ENCODE measurements at places on chromosomes 1 and 21. TPM values are rescaled to one million over a fixed set of nuclear protein-coding genes. Genes with fewer than 3 reads are reported as not detected.

DNA sequence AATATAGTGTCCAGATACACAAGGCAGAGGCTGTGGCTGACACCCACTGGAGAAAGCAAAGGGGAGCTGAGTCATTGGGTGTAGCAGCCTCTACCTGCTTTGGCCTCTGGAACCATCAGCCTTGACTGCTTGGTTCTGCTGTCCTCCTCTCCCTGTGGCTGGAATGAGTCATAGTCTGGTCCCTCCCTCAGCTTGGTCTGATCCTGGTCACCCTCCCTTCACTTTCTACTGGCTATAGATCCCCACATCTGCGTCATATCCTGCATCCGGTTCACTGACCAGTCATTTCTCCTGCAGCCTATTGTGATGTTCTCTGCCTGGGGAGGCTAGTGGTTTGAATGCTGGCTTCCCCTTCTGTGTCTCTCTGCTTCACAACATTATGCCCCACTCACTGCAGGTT lies 372.8 kb upstream of the DAB1 start:
- DNase-seq: no peak

DNA sequence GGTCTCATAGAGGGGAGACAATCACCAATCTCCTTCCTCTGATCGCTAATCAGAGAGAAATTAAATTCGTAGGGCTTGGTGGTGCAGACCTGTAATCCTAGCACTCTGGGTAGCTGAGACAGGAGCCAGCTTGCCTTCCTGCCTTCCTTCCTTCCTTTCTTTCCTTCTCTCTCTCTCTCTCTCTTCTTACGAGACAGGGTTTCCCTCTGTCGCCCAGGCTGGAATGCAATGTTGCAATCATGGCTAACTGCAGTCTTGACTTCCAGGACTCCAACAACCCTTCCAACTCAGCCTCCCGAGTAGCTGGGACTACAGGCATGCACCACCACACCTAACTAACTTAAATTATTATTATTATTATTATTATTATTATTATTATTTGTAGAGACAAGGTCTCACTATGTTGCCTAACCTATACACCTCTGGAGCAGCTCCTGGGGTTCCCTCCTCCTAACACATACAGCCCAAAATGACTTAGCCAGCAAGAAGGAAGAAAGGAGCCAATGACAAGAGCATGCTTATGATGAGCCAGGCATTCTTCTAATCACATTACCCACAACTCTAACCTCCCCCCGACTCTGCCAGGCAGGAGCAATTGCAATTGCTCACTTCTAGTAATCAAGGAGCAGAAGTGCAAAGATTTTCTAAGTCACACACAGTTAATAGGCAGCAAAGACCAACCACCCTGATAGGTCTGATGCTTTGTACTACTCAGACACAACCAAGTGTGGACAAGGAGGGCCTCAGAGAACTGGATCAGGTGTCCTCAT lies 105.4 kb upstream of the F3 start:
- no peak for DNase-seq

- no peak for DNase-seq
Measured at GRCh38 chr1:94855307-94855700, 35.1 kb downstream of the SLC44A3 start.

GRCh38 chr1:44152692-44153091 lies 11.3 kb upstream of the KLF18 start:
- no peak for DNase-seq

DNA sequence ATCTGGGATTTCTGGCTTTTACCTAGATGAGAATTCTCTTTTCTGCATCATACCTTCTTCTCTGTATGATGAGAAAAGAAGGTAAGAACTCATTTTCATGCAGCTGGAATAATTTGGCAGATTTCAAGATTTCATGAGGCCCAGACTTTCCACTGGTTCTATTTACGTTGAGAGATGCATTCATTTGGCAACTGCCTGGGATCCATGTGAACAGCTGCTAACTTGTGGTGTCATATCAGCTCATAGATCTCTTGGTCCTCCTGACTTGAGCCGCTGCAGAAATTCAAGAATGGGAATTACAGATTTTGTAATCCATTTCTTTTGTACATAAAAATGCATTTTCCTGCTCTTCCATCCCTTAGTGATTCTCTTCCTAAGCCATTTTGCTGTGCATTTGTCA lies 17.1 kb upstream of the C1orf87 start:
- no peak for DNase-seq

GRCh38 chr21:37364722-37365121 lies 1.9 kb upstream of the DYRK1A start:
- DNase-seq: no peak

- peak; percentile 60 for DNase-seq
Measured at GRCh38 chr21:42347601-42348327, 3.0 kb downstream of the TFF2 start.

DNA sequence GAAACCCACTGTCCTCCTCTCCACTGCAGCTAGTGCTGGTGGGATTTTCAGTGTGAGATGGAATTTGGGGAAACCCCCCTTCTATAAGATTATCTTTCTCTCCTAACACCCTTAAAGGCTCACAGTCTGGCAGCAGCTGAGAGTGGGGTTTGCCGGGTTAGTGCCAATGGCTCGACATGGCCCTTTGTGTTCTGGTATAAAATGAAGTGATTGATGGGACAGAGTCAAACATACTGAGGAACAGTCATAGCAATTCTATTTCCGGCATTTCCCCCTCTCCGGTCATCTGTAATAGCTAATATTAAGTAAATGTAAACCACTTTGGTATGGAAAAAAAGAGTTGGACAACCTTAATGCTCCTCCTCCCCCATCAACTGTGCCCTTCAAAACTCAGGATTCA lies 37.6 kb downstream of the TFF3 start:
- no peak for DNase-seq

DNA sequence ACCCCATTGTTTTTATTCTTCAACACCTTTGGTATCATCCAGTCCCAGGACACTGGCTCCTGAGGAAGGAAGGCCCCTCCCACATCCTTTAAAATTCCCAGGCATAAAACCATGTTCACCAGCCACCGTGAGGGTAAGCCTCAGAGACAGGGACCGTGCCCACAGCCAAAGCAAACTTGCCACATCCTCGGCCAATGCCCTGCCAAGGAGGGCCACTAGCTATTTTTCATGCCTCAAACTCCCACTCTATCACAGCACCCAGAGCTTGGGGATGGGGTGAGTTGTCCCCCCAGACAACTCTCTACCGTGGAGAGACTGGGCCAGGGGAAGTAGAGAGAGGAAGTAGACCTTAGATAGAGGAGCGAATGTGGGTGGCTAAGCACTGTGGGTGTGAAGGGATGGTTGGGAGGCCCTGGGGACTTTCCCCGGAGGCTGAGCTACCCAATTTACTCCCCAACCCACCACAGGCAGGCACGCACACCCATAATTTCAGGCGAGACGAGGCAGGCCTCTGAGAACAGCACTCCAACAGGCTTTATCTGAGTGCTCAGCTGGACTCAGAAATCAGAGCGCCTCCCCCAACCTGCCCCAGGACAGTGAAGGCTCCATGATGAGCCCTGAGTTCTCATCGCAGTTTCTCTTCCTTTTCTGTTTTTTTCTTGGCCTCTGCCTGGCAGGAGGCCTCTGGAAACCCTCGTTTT lies 15.9 kb upstream of the BTG2 start:
- DNase-seq: no peak

DNA sequence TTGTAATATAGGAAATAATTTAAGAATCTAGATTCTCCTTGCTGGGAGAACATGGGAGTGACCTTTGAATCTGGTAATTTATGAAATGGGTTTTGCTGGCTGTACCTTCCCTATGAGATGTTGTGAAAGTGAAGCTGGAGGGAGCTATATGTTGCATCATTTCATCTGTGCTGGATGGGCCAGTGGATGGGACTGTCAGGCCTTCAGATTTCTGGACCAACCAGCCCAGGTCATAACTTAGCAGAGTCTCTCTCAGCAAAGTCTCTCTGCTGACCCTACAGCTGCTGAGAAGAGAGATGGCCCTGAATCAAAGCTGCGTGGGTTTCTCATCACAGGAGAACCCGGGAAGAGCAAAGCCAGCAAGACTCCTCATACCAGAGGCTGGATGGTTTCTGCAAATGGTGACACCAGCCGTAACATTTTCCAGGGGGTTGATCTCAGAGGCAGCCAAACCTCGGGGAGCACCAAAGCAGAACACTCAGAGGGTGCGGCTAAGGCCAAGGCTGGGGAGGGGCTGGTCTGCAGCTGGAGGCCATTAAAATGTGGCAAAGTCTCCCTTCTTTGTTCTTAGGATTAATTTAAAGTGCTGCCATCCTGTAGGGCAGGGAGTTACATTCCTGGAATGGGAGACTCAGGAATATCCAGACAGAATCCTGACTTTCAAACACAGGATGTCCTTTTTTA lies 18.2 kb upstream of the PTGFRN start:
- no peak for DNase-seq

- DNase-seq: no peak
Measured at GRCh38 chr1:156400191-156400935, 31.4 kb downstream of the RHBG start.

DNA sequence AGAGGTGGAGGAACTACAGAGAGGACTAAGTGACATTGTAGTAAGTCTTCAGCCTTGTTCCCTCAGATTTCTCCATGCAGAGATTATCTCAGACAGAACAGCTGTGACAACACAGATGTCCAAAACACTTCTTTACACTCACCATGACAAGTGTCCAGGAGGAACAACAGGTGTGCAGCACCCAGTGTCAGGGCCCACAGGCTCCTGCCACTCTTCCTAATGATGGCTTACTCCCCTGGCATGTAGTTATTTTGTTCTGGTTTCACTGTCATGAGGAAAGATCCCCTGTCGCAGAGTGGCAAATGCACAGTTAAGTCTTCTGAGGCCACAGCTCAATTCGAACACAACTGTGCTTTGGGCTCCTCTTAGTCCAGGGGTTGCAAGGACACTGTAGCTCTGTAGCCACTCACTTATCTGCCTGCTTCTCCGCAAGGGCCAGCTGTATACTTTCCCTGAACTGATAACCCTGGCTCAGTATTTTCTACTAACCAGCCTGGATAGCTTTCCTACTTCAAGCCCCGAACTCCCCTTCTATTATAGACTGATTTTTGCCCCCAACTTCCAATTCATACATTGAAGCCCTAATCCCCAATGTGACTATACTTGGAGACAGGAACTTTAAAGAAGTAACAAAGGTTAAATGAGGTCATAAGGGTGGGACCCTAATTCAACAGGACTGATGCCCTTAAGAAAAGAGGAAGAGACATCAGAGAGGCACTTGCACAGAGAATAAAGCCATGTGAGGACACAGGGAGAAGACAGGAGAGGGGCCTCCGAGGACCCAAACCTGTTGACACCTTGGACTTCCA lies 11.1 kb downstream of the PDZK1 start:
- no peak for DNase-seq

GRCh38 chr1:164805399-164805798 lies 246.4 kb downstream of the PBX1 start:
- DNase-seq: no peak

DNA sequence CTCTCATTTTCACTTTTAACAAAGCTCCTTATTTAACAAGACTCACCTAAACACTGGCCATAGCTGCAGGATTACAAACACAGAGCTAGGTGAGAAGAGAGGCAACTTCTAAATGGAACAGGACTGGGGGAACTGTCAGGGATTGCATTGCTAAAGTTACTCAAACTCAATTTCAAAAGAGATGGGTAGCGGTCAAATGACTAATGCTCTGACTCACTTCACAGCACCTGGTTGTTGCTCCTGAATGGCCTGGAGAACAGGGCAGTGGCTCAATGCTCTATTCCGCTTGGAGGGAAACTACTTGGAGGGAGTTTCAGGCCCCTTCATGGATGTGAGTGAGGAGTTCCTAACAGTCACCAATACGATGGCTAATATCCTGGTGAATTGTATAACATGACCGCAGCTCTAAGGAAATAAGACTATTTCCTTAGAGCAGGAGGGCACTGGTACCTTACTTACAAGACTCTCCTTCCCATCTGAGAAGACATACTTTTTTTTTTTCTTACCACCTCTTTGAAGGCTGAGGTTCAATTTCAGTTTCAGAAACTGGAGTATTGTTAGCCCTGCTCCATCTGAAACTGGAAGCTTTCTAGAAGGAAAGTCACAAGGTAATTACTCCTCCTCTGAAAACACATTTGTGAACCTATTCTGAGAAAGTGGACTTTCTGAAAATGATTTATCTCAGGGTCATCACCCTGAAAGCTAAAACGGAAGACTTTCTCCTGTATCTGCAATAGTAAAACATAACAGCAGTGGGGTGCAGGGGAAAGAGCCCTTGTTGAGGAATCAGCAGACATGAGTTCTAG lies 9.5 kb downstream of the DPT start:
- DNase-seq: no peak

- DNase-seq: no peak
Measured at GRCh38 chr1:15663925-15664324, 20.2 kb upstream of the PLEKHM2 start.

DNA sequence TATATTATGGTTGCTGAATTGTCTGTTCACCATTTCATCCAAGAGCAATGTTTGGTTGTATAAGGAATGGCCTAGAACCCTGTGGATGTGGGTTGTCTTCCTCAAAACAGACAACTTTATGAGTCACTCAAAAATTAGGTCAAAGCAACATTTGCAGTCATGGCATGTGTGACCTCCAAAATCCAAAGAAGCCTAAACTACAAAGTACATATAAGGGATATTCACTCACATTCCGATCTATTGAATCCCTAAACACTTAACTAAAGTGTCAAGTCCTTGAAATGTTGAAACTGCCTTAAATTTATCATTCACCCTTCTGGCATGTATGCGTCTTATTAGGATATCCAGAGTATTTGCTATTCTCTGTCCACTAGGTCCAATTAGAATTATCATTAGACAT lies 491.5 kb downstream of the NUF2 start:
- no peak for DNase-seq

DNA sequence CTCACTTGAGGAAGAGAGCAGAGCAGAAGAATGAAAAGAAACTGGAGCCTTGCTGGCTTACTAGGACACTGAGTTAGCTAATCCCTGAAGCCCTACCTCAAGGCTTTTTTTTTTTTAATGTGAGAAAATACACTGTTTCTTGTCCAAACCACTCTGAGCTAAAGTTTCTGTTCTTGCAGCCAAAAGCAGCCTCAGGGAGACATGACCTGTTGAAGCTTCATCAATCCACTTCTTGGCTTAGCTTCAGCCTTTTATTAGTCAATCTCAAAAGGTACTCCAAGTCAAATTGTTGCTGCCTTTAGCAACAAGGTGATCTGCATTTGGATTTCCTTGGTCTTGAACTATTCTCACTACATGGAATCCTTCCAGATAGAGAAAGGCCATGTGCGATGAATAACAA lies 33.7 kb downstream of the CCDC185 start:
- DNase-seq: no peak

DNA sequence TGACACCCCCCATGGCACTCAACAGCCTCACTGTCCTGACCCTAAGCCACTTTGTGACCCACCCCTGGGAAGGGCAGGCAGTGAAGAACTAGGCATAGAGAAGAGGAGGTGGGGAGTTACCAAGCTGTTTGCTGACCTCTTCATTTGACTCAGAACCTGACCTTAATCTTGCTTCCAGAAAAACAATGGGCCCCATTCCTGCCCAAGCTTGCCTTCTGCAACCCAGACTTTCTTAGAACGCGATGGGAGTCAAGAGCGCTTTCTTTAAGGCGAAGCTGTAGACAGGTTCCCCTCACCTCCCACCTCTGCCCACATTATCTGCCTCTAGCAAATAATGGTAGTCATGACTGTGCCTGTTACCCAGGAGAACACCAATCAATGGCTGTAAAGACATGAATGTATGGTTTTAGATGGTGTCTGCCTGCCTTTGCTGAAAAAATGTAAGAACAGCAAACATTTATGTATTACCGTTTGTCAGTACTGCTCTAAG lies 8.2 kb upstream of the CBR3 start:
- peak; percentile 34 for DNase-seq

CYP4X1 gene
- total RNA-seq: 8.1 TPM

KIF26B gene
- total RNA-seq: 6.7 TPM

SH2D2A gene
- not detected for total RNA-seq

KRTAP19-3 gene
- 41.5 TPM for total RNA-seq

TDRKH gene
- 3.9 TPM for total RNA-seq

SIKE1 gene
- total RNA-seq: 57.8 TPM

TMCO4 gene
- total RNA-seq: 11.6 TPM

HSD3B1 gene
- 2.9 TPM for total RNA-seq

Measured in suprapubic skin (tissue), 4 donors.